Activated T-cell treated with anti-CD3 and anti-CD28 coated beads for 1 hour (primary cell): ENCODE measurements at places on chromosomes 7 and 10.

DNA sequence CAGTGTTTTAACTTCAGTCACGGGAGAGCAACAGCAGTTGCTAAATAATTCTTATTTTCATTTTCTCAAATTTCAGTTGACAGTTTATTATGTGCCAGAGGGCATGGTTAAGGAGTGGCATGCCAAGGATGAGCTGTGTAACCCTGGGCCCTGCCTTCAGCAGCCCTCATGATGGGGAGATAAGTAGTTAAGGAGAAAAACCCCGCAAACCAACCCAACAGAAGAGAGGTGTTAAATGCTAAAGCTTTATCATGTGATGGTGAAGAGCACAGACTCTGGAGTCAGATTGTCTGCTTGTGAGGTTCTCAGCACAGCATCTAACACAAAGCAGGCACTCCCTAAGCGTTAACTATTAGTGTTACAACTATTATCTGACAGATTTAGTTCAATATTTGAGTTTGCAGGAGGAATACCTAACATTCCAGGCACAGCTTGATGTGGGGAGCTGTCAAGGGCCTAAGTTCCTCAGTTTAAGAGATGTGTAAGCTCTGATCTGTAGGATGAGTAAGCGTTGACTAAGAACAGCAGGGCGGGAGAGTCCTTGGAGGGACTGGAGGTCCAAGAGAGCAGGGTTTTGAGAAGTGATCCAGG lies 29.6 kb downstream of the STAM start:
- no peak for DNase-seq

DNA sequence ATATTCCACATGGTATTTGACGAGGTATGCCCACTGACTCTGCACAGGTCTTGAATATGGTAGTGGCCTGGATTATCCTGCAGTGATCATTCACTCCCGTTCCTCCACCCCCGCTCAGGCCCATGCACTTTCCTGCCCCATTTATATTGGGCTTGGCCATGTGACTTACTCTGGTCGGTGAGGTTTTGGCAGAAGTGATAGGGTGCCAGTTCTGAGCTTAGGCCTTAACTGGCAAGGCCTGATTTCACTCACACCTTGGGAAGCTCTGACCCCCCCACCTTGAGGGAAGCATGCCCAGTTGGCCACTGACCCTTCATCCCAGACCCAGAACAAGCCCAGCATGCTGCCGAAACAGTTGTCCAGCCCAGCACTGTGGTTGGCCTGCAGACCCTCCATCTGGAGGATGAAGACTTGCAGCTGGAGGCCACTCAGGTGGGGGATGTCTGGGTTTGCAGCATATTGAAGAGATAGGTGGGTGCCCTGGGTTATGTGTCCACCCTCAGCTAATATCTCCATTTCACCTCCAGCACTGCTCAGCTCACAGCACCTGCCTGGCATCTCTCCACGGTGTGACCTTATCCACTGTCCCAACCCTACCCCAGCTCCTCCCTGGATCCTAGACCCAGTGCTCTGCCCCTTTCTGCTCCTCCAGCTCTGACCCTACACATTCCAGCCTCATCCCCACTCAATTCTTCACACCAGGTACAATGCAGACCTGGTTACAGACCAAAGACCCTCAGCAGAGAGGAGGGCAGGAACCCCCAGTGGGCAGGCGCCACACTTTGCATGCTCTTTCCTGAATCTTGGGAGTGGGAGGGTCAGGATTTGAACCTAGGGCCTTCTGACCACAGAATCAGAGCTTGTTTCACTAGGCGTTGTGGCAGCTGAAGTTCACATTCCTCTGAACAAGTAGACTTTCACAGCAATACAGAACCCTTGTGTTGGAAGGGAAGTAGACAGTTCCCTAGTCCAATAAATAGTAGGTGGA lies 138.1 kb upstream of the CHST15 start:
- no peak for DNase-seq

GRCh38 chr7:134330974-134331373 lies 14.2 kb upstream of the SLC35B4 start:
- no peak for DNase-seq

DNA sequence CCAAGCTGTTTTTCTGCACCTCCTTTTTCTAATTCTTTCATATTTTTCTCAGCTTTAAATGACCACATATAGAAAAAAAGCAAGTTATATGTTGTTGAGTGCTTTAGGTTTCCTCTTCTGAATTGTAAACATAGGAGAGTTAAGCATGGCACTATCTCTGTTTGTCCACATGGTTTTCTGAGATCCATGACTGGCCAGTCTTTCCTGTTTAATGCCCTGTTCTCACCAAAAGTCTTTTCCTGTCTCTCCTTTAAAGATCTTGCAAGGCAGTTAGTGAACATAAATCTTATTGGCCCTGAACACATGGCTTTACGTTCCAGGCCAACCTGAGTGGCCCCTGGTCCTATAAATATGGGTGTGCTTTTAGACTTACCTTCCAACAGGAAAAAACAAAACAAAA lies 19.4 kb downstream of the TRPV5 start:
- DNase-seq: no peak

- no peak for DNase-seq
These were observed 16.0 kb downstream of the TRIL start for GRCh38 chr7:28942168-28942567.

GRCh38 chr7:2248984-2249694 lies 7.1 kb downstream of the NUDT1 start:
- DNase-seq: no peak
